Activated naive CD8-positive, alpha-beta T cell treated with anti-CD3 and anti-CD28 coated beads, Interleukin-2, amount 50 U/mL, for 24 hours (primary cell): ENCODE measurements at places on chromosomes 3 and 15.

GRCh38 chr3:117277816-117278215 is 568.2 kb downstream of the TUSC7 start:
- DNase-seq = no peak

DNA sequence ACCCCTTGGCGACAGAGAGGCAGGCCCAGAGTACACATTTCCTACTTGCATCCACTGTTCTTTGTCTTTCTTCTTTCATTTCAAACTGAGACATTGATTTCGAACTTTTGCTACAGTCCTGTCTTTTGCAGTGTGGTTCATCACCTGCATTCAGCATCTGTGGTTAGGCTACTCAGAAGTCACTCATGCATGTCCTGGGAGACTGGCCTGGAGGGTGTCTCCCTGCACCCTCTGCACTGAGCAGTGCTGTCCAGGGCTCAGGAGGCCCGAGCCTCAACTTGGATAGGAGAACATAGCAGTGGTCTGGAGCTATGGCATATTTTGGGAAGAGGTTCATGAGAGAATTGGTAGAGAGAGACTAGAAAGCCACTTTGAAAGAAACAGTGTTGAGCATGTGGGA is 240.2 kb upstream of the TPRG1 start:
- DNase-seq = no peak

DNA sequence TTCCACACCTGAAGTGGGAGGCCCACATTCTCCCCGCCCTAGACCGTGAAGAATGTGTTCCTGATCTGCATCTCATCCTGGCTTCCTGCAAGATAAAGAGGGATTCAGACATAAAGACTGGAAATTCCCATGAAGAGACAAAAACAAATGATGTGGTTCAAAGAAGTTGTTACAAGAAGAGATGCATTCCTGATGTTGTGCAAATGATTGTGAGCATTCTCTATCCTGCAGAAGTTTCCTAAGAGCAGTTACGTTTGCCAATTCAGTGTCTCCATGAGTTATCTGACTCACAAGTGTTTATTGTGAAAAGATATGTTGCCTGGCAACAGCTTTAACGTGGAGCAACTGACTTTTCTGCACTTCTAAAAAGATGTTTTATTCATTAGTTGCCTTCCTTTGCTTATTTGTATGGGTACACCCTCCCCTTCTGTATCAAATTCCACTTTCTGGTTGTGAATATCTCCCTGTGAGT is 107.8 kb downstream of the ZIC4 start:
- DNase-seq = no peak

DNA sequence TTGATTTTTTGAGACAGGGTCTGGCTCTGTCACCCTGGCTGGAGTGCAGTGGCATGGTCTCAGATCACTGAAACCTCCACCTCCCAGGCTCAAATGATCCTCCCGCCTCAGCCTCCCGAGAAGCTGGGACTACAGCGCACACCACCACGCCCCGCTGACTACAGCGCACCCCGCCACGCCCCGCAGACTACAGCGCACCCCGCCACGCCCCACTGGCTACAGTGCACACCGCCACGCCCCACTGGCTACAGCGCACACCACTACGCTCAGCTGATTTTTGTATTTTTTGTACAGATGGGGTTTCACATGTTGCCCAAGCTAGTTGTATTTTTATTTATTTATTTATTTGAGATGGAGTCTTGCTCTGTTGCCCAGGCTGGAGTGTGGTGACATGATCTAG is 35.6 kb downstream of the SLC51A start:
- no peak for DNase-seq

DNA sequence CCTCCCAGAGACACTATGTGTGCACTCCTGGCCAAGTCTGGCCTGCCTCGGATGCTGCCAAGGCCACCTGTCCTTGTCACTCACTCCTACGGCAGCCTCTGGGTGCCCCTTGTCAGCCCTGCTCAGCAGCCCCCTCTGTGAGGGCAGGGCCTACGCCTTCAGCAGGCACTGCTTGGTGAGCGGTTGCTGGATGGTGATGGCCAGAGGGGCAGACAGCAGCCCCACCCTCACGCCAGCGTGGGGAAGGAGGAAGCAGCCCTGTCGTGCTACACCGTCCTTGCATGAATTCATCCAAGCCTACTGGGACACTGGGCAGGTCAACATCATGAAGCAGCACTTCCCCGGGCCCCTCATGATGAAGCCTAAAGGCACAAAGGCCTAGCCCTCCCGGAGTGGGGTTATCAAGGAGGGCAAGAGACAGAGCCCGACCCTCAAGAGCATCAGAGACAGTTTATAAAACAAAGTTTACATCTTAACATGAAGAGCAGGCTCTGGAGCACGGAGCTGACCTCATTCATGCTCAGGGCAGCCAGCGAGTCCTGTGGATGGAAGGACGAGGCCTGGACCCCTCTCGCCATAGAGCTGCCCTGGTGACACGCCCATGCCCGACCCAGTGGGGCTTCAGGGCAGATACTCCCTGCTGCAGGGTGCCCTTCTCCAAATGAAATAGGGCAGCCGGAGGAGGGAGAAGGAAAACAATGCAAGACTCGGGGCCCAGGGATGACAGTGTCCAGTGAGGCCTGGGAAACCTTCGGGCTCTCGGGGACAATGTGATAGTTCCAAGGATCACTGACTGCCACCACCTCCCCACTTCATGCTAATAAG is 25.3 kb downstream of the CHDH start:
- no peak for DNase-seq

DNA sequence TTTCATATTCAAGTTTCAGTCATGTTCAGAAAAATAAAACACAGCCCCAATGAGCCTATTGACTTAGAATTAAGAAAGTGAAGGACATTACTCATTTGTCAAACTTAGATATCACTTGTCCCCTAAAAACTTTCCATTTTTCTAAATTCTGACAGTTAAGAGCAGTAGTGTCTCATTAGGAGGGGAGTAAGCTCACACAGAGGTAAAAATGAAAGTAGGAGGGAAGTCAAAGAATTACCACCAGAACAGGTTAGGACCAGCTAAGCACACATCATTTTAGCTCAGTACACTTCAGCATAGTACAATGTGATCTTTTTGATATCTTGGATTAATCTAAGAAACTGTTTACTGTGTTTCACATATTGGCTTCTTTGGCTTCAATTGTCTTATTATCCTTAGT is 64.3 kb downstream of the OSTN start:
- DNase-seq = no peak

DNA sequence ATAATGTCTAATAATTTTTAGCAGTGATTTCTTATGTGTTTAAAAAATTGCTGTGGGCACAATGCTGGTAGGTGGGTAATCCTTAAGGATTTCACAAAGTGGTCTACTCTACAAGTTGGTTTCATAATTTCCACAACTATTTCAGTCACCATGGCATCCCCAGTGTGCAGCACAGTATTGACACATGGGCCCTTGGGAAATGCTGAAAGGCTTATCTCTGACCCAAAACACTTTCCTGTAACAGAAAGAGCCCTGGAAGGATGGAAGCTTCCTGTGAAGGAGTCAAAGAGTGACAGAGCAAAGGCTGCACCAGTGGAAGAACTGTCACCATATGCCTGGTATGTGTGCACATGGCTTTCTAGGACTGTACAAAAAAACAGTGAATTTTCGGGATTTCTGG is 153.7 kb downstream of the ANO10 start:
- DNase-seq = no peak

GRCh38 chr15:40931300-40932142 is 2.4 kb downstream of the DLL4 start:
- no peak for DNase-seq

GRCh38 chr3:14206548-14207177 is 28.0 kb downstream of the LSM3 start:
- no peak for DNase-seq

GRCh38 chr15:79562403-79562815 is 130.3 kb downstream of the MINAR1 start:
- no peak for DNase-seq

GRCh38 chr15:63284335-63284734 is 6.9 kb downstream of the APH1B start:
- no peak for DNase-seq

- DNase-seq = no peak
Observed at GRCh38 chr15:35540021-35540420, 5.9 kb downstream of the DPH6 start.

- no peak for DNase-seq
Observed at GRCh38 chr3:119497820-119498185, 544 bp upstream of the TIMMDC1 start.

GRCh38 chr15:52114261-52115055 is 1.9 kb upstream of the BCL2L10 start:
- no peak for DNase-seq

- DNase-seq = no peak
Observed at GRCh38 chr3:153314038-153314437, 152.0 kb downstream of the RAP2B start.

- DNase-seq = no peak
Observed at GRCh38 chr3:9266716-9267115, 17.3 kb upstream of the SRGAP3 start.

GRCh38 chr3:38609386-38610111 is 39.9 kb downstream of the SCN5A start:
- DNase-seq = no peak

DNA sequence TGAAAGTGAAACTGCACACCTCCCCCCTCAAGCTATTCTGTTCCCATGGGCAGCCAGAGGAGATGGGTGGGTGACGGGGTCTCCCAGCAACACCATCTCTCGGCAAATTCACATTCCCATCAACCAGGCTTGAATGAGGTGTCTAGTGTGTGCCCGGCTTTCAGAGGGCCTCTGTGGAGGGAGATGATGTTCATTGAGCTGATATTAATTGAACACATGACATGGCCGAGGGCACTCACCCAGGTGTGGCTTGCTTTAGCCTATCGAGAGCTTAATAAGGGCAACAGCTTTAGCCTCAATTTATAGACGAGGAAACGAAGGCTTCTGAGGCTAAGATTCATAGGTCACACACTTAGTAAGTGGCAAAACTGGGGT is 288.0 kb downstream of the UACA start:
- no peak for DNase-seq

- DNase-seq = no peak
Observed at GRCh38 chr3:55804170-55805095, 317.3 kb upstream of the WNT5A start.

GRCh38 chr3:120641696-120642246 is 40.3 kb downstream of the HGD start:
- DNase-seq = no peak

DNA sequence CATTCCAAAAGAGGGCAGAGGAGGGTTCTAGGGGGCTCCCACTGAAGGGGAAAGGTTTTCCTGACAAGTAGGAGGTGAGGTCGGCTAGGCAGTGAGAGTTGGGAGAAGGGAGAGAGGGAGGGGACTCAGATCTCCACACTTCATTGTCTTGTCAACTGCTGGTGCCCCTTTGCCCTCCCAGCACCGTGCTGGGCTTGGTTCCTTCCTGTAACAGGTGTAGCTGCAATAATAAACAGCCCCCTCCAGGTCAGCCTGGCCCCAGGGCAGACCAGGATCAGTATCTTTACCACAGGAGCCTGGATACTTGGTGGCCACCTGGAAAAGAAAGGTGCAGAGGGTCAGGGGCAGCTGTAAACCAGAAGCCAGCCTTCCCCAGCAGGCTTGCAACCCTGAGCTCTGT is 2.9 kb upstream of the KCTD6 start:
- no peak for DNase-seq

DNA sequence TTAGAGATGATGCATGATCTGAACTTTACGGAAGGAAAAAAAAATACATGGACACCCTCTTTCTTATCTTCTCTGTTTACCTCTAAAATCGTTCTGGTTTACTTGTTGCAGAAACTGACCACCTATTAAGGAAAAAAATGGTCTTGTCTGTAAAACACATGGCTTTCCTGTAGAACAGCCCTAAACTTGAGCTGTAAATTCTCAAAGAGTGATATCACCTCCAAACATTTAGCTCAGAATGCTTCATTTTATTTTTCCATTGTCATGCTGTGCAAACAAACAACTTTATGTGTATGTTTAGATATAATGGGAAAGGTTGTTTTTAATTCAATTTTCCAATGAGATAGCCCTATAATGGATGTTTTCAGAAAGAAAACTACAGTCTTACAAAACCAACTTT is 237.4 kb upstream of the NR2F2 start:
- DNase-seq = no peak

GRCh38 chr3:134799393-134799792 is 4.3 kb downstream of the EPHB1 start:
- DNase-seq = no peak

GRCh38 chr15:73987681-73988444 is 4.2 kb downstream of the STOML1 start:
- DNase-seq = no peak

GRCh38 chr15:85583442-85583841 is 203.0 kb downstream of the AKAP13 start:
- no peak for DNase-seq

GRCh38 chr3:140384876-140385275 is 293.0 kb upstream of the TRIM42 start:
- no peak for DNase-seq

- no peak for DNase-seq
Observed at GRCh38 chr3:187291512-187292132, at the start of gene MASP1. Gene MASP1, minus strand, starts transcription at chr3:187291737. Its CDS starts 105 bp downstream, at chr3:187291632.

DNA sequence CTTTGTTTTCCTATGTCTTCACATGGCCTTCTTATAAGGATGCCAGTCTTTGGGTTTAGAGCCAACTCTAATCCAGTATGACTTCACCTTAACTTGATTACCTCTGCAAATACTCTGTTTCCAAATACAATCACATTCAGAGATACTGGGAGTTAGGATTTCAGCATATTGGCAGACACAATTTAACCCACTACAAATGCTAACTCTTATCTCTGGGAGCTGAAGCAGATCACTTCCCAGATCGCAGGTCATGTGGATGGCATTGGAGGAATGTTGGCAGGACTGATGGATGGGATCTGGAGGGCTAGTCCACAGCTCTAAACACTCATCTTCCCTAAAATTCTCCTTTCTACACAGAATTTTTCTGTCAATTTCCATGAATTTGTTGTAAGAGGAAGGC is 46.2 kb upstream of the ADGRG7 start:
- DNase-seq = no peak

DNA sequence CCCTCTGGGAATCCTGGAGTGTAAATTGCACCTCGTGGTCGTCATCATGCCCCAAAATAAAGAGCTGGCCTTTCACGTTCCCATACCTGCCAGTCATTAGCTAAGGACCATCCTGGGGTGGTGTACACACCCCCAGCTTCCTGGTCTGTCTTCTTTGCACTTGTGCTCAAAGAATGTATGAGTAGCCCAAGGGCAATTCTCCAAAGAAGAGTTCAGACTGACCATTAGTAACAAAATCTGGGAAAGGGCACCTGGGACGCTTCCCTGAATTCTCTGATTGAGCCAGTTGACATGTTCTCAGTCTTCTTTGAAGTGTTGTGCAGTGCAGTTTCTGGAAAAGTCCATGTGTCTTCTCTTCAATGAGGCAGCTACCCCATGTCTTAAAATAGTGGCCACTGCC is 34.8 kb downstream of the FAM3D start:
- DNase-seq = no peak
